ENCODE measurements at places on chromosomes 3 and 15.

DNA sequence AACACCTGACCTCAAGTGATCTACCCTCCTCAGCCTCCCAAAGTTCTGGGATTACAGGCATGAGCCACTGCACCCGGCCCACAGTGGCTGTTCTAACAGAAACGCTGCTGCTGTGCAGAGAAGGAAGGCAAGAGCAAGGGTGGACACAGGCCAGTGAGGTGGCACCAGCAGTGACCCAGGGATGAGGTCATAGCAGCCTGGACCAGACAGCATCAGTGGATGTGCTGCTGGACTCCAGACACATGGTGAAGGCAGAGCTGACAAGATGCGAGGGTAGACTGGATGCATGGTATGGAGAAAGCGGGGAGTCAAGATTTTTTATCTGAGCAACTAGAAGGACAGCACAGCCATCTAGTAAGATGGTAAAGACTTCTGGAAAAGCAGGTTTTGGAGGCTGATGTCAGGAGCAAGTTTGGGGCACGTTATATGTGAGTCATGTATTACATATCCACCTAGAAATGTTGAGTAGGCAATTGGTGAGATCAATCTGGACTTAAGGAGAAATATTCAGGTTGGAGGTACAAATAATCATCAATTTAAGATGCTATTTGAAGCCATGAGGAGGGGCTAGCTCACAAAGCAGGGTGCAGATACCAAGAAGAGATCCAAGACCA is 22.1 kb upstream of the TJP1 start:
- DNase-seq, result no peak

DNA sequence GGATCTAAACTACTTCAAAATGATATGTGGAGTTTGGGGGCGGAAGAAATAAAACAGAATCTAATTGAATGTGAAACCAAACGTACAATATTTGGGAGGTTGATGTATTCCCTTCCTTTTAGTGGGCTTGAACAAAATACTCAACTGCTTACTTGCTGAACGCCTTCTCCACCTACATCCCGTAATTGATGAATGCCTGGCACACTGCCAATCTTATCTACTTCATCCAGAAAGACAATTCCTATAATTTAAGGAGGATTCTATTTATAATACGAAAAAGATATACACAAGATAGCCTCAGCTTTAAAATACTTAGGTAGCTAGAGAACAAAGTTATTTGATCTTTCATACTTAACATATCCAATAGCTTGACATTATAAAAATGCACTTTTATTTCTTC is 23.1 kb upstream of the PDCD7 start:
- DNase-seq, result no peak

DNA sequence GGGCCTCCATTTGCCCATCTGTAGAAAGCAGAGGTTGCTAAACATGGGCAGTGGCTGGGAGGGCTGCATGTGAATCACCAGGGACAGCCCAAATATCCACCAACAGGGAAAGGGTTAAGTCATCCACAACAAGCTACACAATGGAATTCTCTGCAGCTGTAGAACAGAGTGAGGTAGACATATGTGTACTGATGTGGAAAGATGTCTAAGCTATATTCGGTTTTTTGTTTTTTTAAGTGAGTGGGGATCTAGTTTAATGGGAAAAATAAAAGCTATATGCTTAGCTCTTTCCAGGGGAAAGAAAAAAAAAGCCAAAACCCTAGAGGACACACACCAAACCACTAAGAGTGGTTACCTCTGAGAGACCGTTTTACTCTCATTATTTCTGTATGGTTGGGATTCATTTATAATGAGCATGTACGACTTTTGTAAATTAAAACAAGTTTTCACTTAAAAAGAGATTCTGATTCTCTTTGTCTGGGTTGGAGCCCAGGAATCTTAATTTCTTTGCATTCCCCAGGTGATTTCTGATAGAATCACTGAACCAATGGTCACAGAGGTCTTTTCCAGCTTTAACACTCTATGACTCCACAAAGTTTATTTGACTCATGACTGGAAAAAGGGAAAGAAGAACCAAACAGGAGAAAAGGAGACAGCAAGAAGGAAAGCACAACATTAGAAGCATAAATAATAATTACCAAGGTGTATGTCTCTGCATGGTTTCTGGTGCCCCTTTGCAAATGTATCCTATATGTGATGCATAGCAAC is 19.1 kb downstream of the CRABP1 start:
- DNase-seq, result no peak

- DNase-seq, result no peak
These were observed 1.1 kb upstream of the TRIM71 start for GRCh38 chr3:32816439-32817256.

- no peak for DNase-seq
These were observed 19.1 kb upstream of the FSTL1 start for GRCh38 chr3:120469882-120470301.

DNA sequence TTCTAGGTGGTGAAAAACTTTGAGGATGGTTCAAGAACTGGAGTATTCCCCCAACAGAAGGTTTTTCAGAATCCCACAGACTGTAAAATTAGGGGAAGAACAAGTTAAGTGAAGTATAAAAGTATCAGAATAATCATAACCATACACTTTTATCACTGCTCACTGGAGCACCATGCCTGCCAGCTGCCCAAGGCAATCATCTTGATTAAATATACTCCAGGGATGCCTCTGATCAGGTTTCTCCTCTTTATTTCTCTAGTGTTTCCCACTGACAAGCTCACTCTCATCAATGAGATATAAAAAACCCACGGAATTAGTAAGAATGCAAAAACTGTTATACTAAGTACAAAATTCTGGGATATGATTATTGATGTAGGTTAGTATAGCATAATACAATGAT is 108.0 kb downstream of the STAG1 start:
- no peak for DNase-seq

DNA sequence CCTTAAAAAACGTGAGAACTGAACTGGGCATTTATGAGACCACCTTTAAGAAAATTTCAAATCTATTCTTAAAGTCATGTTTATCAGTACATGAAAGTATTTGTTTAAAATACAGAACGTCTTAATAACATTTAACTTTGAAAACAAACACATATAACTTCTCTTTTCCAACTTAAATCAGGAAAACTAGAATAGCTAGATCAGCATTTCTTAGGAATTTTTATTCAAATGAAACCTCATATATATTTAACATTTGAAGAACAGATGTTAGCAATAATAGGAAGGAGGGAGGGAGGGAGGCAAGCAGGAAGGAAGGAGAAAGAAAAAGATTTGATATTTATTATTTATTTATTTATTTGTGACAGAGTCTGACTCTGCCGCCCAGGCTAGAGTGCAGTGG is 120.2 kb downstream of the NR1I2 start:
- DNase-seq, result no peak

DNA sequence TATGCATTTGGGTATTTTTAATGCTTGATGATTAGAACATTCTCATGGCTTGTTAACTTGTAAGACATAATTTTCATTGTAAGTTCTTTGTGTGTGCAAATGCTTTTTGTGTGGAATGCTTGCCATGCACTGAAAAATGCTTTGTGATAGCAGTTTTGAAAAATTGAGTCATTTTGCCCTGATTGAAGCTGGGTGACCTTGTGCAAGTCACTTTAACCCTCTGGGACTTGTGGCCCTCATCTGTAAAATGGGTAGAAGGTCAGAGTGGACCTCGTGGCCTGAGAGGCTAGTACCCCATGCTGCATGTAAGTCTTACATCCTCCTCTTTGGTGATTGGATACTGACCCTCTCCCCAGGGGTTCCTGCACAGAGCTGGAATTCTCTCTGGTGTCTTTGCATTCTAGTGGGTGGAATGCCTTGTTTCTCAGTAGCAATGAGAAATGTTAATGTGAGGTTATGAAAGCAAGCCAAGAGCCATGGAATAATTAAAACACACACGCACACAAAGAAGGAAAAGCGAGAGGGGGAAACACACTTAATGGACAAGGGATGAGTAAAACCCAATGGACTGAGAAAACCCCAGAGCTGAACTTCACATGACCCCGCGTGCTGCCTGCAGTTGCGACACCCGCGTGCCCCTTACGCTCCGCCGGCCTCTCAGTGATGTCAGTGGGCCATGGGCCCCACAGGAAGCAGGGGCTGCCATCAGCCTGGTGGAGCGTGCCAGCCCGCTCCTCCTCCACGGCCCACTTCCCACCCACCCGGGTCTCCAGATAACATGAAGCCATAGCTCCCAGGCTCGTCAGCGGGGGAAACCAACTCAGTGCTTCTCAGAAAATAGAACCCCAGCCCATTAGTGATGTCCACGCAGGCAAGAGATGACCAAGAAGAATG is 44.0 kb downstream of the SMAD3 start:
- no peak for DNase-seq

- no peak for DNase-seq
These were observed 13.4 kb downstream of the SEMA7A start for GRCh38 chr15:74420193-74420905.
